Amygdala (tissue), 56 donors: ENCODE measurements at places on chromosomes 12 and 14.

- DNase-seq = no peak
Measured at GRCh38 chr12:132422040-132422380, 67.9 kb upstream of the FBRSL1 start.

DNA sequence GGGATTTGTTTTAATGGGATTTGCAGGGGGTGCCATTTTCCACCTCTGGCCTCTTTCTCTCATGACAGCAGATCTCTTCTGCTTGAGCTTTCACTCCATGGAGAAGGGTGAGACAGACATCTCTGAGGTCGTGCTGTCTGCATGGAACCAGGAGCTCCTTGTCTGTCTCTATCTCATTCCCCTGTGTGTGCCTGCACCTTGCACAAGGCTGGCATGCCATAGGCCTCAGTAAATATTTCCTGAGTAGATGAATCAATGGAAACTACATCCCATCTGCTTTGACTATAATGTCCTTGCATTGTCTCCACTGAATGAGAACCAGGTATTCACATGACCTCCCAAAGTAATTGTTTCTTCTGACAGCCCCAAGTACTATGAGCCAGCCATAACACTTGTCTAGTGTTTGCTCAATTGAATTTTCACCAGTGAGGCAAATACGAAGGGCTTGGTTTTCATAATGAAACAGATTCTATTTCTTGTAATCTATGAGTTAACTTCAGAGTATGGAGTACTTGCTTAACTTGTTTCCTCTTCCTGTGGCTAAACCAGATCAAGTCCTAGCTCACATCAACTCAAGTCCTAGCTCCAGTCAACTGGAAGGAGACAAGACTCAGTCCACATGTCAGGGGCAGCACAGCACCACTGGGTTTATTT lies 32.3 kb downstream of the KCNK13 start:
- DNase-seq = no peak

GRCh38 chr12:54390176-54390667 lies 5.7 kb upstream of the ZNF385A start:
- DNase-seq = no peak

- no peak for DNase-seq
Measured at GRCh38 chr14:93832081-93832480, 43.8 kb upstream of the PRIMA1 start.

DNA sequence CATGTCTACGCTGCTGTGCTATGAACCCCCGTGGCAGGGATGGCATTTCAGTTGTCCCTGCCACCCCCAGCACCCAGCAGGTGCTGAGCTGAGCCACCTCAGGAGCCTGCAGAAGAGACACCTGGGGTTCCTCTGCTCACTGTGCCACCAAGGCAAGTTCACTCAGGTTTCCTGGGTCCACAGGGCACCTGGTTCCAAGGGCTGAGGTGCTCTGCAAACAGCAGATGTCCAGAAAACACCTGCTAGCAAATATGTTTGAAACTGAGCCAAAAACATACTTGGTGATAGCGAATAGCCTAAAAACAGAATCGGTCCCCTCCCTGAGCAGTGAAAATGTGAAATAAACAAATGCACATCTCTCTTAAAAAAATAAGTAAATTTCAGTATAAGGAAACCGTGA lies 35.6 kb upstream of the GPR68 start:
- DNase-seq = no peak

- DNase-seq = no peak
Measured at GRCh38 chr12:96093543-96094196, 58.3 kb upstream of the LTA4H start.

DNA sequence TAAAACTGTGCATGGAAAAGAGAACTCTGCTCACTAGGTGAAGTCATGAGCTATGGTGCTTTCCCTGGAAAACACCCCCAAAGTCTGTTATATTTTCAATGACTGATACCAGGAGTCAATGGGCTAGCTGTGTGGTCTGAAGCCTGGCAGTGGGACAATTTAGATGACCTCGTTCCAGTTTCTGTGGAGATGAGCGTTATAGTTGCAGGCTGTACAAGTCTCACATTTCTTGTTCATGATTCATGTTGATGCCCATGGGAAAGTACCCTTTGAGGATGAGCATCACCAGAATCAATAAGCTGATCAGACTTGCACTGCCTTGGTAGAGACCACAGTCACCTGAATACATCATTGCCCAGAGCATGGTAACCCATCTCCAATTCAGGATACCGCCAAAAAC lies 70.7 kb downstream of the NOVA1 start:
- DNase-seq = no peak

DNA sequence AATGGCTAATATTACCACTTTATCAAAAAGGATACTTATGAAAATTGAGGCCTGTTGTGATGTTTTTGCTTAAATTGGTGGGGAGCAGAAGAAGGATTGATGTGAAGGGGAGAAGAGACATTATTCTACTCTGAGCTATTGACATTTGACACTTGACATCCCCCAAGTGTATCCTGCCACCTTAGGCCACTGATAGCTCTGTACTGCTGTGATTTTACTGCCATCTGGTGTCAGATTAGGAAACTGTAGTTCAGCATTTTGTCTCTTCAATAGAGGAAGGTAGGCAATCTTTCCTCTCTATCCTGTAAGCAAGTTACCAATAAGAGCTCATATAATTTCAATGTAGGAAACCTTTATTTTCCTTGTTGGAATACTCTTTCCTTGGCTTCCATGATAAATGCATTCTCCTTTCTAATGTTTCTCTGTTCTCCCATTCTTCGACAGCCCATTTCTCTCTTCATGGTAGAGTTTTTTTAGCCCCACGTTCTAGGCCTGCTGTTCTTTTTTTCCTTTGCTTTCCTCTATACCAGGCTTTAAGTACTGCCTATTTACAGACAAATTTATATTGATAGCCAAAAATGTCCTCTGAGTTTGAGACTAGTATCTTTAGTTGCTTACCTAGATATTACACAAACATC lies 46.3 kb downstream of the PPHLN1 start:
- DNase-seq = no peak

DNA sequence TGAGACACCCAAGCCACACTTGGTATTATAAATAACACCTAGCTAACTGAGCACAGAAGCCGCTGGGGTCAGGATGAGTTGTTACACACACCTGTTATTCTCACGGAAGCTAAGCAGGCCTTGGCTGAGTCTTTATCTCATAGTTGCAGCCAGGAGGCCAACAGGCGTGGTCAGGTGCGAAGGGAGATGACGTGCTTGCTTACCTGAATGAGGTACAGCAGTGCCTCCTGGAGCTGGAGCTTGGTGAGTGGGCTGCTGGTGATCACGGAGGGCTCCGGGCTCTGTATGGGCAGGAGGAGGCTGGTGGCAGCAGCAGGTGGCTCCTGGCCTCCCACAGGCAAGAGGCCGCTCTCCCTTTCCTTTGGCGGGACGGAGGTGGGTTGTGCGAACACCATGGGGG lies 30.4 kb upstream of the CACNA2D4 start:
- DNase-seq = no peak

DNA sequence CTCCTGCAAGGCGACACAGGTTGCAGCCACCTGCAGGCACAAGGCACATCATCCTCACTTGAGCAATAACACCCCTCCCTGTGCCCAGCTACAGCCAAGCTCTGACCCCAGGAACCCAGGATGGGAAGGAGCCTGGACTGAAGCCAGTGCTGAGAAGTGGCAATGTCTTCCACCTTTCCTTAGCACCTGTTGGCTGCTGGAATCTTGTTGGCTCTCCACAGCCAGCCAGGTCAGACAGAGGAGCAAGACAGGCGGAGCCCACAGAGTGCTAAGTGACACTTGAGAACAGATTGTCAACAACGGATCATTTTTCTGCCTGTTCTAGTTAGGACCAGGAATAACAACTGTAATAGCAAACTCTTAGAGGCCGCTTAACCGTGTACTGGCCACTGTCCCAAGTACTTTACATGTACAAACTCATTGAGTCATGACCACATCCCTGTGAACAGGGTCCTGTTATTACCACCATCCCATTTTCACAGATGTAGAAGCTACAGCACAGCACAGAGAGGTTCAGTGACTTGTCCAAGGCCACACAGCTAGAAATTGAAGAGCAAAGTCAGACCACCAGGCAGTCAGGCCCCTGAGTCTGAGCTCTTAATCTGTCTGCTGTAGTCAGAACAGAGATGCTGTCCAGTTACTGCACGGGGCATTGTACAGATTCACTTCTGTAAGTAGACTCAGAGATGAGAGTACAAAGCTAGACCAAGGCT lies 45.6 kb downstream of the RNFT2 start:
- no peak for DNase-seq

GRCh38 chr12:2794191-2794735 lies 507 bp upstream of the FKBP4 start:
- no peak for DNase-seq

DNA sequence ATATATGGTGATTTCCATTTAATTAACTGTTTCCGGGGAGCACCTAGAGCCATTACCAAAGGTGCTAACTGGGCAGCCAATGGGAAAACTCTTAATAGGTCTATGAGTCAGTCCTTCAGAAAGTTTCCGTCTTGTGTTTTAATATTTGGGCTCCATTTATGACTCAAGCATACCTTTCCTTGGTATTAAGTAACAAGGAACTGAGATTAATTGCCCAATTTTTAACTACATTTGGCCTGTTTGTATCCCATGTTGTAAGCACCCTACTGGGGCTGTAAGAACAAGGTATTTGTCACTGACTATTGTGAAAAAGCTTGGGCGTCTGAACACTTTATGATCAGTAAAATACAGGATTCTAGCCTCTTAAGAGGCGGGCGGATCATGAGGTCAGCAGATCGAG lies 62.8 kb upstream of the FOXN3 start:
- DNase-seq = no peak

- no peak for DNase-seq
Measured at GRCh38 chr12:10719482-10719881, 3.6 kb downstream of the YBX3 start.

GRCh38 chr12:132078190-132078589 lies 65.9 kb downstream of the DDX51 start:
- no peak for DNase-seq

DNA sequence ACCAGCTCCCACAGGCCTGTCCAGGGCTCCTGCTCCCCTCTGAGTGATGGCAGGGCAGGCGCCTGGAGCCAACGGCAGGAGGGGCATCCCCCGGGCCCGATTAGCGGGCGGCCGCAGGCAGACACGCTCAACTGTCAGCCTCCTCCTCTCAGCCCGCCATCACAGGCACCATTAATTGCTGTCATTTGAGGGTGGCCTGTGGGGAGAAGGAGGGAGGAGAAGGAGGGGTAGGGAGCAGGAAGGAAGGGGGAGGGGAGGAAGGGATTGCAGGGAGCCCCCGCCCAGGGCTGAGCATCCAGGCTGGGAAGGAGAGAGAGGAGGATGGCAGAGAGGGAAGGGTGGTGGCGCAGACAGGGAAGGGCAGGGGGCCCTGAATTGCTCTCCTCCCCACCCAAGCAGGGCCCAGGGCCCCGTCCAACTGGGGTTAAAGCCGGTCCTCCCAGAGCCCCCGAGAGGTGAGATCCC lies 36.1 kb downstream of the NCOR2 start:
- DNase-seq = no peak

GRCh38 chr14:89675590-89675989 lies 258.6 kb upstream of the FOXN3 start:
- DNase-seq = no peak

DNA sequence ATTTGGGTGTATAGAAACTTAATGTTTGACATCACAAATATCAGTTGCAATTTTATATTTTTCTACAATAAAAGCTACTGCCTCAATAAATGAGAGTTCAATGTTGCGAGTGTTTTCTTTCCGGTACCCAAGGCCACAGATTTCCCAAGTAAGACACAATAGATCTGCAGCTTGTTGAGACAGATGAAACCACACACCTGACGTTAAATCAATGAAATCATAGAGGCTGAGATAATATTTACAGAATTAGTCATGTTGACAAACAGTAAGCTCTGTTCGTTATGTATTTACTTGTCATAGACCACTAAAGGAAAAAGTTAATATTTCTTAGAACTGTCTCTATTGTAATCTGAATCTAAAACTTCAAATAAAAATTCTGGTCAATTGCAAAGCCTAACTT lies 49.2 kb upstream of the PTHLH start:
- no peak for DNase-seq

GRCh38 chr14:63361790-63362189 lies 43.1 kb upstream of the GPHB5 start:
- DNase-seq = no peak

GRCh38 chr12:116804051-116804450 lies 65.9 kb downstream of the RNFT2 start:
- DNase-seq = no peak

GRCh38 chr12:70581208-70581607 lies 56.0 kb downstream of the PTPRB start:
- no peak for DNase-seq

DNA sequence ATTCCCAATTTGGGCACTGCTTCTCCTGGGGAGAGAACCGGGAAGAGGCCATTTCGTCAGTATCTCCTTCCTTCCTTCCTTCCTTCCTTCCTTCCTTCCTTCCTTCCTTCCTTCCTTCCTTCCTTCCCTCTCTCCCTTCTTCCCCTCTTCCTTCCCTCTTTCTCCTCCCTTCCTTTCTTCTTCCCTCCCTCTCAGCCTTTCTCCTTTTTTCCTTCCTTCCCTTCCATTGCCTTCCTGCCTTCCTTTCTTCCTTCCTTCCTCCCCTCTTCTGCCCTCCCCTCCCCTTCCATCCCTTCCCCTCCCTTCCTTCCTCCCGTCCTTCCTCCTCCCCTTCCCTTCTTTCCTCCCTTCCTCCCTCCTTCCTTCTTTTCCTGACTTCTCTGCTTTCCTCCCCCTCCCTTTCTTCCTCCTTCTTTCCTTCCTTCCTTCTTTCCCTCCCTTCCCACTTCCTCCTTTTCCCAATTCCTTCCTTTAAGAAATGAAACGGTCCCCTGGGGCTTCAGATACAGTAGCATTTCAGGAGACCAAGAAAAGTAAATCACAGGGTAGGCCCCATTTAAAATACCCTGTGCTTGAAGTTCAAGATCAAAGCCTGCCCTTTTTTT lies 71.8 kb downstream of the ACACB start:
- DNase-seq = no peak

- DNase-seq = no peak
Measured at GRCh38 chr12:32688786-32689185, 9.7 kb downstream of the DNM1L start.

- no peak for DNase-seq
Measured at GRCh38 chr14:34548472-34548981, 9.0 kb upstream of the EAPP start.

DNA sequence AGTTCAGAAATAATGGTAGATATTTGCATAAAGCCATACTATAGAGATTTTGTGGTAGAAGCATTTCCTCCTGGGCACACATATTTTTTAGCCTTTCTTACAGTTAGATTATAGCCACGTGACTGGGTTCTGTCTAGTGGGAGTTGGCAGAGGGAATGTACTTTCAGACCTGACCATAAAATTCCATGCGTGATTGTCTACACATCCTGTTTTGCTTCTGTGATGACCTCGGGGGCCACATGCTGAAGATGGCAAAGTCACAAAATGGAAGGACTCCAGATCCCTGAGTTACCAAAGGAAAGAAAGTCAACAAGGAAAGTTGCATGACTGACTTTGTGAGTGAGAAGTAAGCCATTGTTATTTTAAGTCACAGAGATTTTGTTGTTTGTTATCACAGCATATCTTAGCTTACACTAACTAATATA lies 14.6 kb upstream of the MIA2 start:
- no peak for DNase-seq

GRCh38 chr12:24701343-24701742 lies 247.6 kb downstream of the BCAT1 start:
- no peak for DNase-seq

GRCh38 chr12:12870465-12870864 lies 20.9 kb upstream of the GPRC5A start:
- DNase-seq = no peak

GRCh38 chr14:65606460-65606859 lies 193.9 kb downstream of the FUT8 start:
- no peak for DNase-seq

- no peak for DNase-seq
Measured at GRCh38 chr12:132560364-132560613, 50.1 kb downstream of the LRCOL1 start.
